Glutamatergic neuron (in vitro differentiated cells): ENCODE measurements at places on chromosomes 6 and 20. TPM values are rescaled to one million over a fixed set of nuclear protein-coding genes. Genes with fewer than 3 reads are reported as not detected.

- no peak overlapping the region for H3K27ac ChIP-seq
- peaks cover 1% of the 10 kb centered on the region for H3K27me3 ChIP-seq
- DNase-seq: no peak
- H3K36me3 ChIP-seq: no peaks in the 10 kb centered on the region
- H3K4me1 ChIP-seq: no peaks in the 10 kb centered on the region
Observed at GRCh38 chr6:121302882-121303281, 31.4 kb downstream of the TBC1D32 start.

GRCh38 chr20:44720621-44720996 lies 5.4 kb downstream of the CCN5 start:
- no peak for DNase-seq
- H3K4me1 ChIP-seq: peaks cover 11% of the 10 kb centered on the region
- no peak overlapping the region for H3K27ac ChIP-seq
- H3K36me3 ChIP-seq: no peaks in the 10 kb centered on the region
- peaks cover 3% of the 10 kb centered on the region for H3K27me3 ChIP-seq

ESF1 gene
- total RNA-seq: 16.1 TPM

GRCh38 chr20:33847006-33847405 lies 35.9 kb downstream of the CHMP4B start:
- no peaks in the 10 kb centered on the region for H3K36me3 ChIP-seq
- peaks cover 16% of the 10 kb centered on the region for H3K4me1 ChIP-seq
- H3K4me3 ChIP-seq: no peak overlapping the region
- H3K27me3 ChIP-seq: peaks cover 3% of the 10 kb centered on the region

DNA sequence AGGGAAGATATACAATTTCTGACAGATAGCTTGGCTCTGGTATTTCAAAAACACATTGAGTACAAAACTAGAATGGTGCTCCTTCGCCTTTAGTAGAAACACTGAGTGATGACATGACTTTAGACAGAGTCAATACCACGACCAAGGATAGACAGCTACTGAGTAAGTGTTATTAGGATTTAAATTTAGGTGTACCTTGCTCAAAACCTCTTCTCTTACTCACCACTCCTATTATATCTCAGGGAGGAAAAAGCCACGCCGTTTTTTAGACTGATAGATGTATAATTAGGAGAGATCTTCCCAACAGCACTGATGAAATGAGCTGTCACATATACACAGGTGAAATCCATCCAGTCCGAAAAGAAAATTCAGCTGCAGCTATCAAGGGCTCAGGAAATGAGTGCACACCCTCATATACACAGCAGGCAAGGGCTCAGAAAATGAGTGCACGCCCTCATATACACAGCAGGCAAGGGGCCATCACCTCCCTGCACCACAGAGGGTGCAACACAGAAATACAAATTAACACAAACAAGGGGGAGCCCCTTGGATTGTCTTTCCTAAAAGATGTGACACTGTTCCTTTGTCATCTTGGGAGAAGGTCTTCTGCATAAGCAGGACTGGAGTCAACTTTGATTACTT lies 53.7 kb downstream of the LYRM4 start:
- H3K27ac ChIP-seq: no peak overlapping the region
- no peaks in the 10 kb centered on the region for H3K36me3 ChIP-seq
- H3K4me1 ChIP-seq: peaks cover 47% of the 10 kb centered on the region
- H3K27me3 ChIP-seq: peaks cover 1% of the 10 kb centered on the region
- H3K4me3 ChIP-seq: no peak overlapping the region
